ENCODE measurements at places on chromosomes 3 and 15.

- no peak for DNase-seq
Observed at GRCh38 chr3:20608054-20608738, 422.2 kb upstream of the SGO1 start.

DNA sequence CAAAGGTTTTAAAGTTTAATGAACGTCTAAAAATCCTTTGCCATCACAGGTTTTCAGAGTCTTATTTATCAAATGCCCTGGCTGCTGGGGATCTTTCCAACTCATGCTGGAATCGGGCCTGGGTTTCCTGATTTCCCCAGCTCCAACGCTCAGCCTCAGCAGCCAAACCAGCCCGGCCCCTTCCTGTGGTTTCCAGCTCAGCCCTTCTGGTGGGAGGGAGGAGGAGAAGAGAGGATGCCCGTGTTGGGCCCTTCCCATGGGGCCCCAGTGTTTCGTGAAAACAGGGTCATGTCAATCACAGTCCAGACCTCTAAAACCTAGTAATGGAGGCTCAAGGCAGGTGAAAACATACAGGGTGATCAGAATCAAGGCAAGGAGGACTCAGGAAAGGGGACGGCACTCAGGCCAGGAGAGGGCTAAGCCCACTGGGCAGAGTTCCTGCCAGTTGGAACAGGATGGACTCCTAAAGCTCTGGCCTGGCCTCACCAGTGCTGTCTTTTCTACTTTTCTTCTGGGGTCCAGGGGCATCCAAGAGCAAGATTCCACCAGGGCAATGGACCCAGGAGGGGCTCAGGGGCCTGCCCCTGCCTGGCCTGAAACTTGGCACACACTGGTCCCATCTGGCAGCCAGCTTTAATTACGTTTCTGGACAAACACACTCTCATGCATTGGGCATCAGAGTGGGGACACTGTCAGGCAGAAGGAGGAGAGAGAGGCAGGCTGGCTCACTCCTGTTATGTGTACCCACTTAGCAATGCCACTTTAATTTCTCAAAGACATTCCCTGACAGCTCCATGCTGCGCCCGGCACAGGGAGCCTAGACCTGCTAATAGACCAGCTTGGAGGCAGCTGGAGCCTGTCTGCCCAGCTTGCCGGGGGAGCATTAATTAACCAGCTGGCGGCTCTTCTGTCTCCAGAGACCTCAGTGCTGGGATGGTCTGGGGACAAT lies 194.6 kb downstream of the FAM43A start:
- peak; percentile 37 for DNase-seq

GRCh38 chr3:31968927-31969418 lies 12.1 kb downstream of the OSBPL10 start:
- no peak for DNase-seq

GRCh38 chr3:157566596-157566995 lies 63.4 kb upstream of the VEPH1 start:
- DNase-seq = no peak

DNA sequence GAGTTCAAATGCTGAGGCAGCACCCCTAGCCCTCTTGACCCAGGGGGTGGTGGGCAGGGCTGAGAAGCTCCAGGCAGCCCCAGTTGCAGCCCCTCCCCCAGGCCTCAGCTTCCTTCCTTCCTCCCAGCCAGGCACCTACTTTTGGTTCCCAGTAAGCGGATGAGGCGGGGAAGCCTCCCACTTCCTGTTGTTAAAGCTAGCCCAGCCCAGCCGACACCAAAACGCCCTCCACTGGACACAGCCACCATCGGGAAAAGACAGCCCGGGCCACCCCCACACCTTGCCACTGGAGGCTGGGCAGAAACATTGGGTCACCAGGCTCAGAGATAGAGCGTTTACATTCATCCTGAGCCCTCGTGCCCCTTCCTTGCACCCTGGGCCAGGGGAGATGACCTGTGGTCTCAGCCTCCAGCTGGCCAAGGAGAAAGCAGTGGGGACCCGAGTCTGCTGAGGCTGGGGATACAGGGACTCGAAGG lies 3.5 kb downstream of the DUSP7 start:
- peak; percentile 73 for DNase-seq

DNA sequence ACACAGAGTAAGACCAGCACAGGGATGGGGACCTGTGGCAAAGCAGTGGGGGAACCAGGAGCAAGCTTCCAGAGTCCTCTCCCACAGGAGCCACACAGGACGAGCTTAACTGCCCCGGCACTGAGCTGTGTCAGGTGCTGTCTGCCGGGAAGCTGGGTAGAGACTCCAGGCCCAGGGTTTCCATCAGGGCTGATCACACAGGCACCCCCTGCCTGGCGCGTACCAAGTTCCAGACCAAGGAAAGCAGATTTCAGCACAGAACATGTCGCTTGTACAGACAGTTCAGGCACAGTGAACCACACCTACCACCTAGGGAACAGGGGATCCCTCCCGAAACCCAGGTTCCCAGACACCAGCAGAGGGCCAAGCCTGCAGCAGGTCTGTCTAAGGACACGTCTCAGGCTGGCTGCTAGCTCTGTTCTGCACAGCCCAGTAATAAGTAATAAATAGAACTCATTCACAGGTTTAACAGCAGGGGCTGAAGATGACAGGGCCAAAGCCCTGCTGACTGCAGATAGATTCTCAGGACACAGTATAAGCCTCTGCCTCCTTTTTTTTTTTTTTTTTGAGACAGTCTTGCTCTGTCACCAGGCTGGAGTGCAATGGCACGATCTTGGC lies 30.2 kb upstream of the OCA2 start:
- DNase-seq = no peak
